ENCODE measurements at places on chromosomes 6 and 20. TPM values are rescaled to one million over a fixed set of nuclear protein-coding genes. Genes with fewer than 3 reads are reported as not detected.

- DNase-seq: no peak
- H3K4me1 ChIP-seq: peaks cover under 1% of the 10 kb centered on the region
- no peak overlapping the region for H3K4me3 ChIP-seq
- no peaks in the 10 kb centered on the region for H3K27me3 ChIP-seq
- no peak overlapping the region for H3K27ac ChIP-seq
Observed at GRCh38 chr6:151431337-151431736, 20.6 kb downstream of the RMND1 start.

DNA sequence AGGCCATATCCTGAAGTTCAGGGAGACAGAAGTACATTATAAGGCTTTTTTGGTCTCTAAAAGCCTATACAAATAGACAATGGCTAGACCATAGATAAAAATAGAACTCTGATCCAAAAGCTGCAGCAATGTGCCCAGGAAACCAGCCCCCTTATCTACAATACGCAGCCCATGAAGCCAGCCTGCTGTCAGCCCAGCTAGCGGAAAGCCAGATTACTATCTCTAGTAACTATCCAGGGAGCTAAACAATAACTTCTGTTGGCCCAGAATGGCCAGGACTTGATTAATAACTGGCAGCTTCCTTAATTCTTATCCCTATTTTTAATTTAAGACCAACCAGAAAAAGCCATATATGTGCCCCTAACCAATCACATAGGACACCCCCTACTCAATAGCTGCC is 160.4 kb upstream of the SMLR1 start:
- no peak overlapping the region for H3K27ac ChIP-seq
- no peak for DNase-seq
- H3K27me3 ChIP-seq: no peaks in the 10 kb centered on the region
- H3K4me1 ChIP-seq: no peaks in the 10 kb centered on the region
- H3K4me3 ChIP-seq: no peak overlapping the region

- H3K4me1 ChIP-seq: no peaks in the 10 kb centered on the region
- H3K27me3 ChIP-seq: no peaks in the 10 kb centered on the region
- H3K4me3 ChIP-seq: no peak overlapping the region
Observed at GRCh38 chr6:169370666-169371343, 117.2 kb upstream of the THBS2 start.

The ID4 gene
- total RNA-seq: 0.46 TPM

GRCh38 chr6:139881728-139882211 is 507.3 kb upstream of the CITED2 start:
- no peaks in the 10 kb centered on the region for H3K36me3 ChIP-seq
- H3K27ac ChIP-seq: no peak overlapping the region
- DNase-seq: no peak
- H3K4me3 ChIP-seq: no peak overlapping the region
- no peaks in the 10 kb centered on the region for H3K4me1 ChIP-seq

- peaks cover 7% of the 10 kb centered on the region for H3K36me3 ChIP-seq
- H3K27ac ChIP-seq: no peak overlapping the region
- H3K4me3 ChIP-seq: no peak overlapping the region
- H3K4me1 ChIP-seq: no peaks in the 10 kb centered on the region
Observed at GRCh38 chr6:35081426-35081851, 59.7 kb downstream of the TCP11 start.

The MRPL18 gene
- total RNA-seq: 48.6 TPM

- H3K27me3 ChIP-seq: no peaks in the 10 kb centered on the region
- H3K4me3 ChIP-seq: peak overlapping the region; percentile 83
- H3K4me1 ChIP-seq: no peaks in the 10 kb centered on the region
- H3K36me3 ChIP-seq: no peaks in the 10 kb centered on the region
- peak overlapping the region; percentile 92 for H3K27ac ChIP-seq
- DNase-seq: peak; percentile 77
Observed at GRCh38 chr6:118894425-118895260, 691 bp downstream of the ASF1A start.

DNA sequence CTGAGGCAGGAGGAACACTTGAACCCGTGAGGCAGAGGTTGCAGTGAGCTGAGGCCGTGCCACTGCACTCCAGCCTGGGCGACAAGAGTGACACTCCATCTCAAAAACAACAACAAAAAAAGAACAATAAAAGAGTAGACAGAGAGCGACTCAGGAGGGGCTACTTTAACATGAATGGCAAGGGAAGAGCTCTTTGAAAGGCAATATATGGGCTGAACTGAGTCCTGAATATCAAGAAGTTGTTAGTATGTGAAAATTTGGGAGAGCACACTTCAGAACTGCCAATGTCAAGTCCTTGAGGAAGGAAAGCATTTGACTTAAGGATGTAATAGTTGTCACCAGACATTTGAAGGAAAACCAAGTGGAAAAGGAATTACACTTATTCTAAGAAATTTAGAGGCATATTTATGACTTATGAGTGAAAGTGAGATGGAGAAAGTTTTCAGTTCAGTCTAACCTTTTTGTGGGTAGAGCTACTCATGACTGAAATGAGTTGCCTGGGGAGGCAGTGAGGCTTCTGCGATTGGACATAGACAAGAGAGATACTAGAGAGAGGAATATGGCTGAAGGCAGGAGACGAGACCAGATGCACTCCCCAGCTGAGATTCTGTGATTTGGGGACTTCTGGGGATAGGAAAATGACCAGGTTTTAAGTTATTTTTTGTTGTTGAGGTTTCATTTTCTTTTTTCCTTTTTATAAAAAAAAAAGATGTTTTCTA is 48.6 kb upstream of the SLC16A10 start:
- DNase-seq: no peak
- no peak overlapping the region for H3K27ac ChIP-seq
- H3K27me3 ChIP-seq: no peaks in the 10 kb centered on the region
- no peaks in the 10 kb centered on the region for H3K4me1 ChIP-seq

The FBXO30 gene
- total RNA-seq: 2.9 TPM

The XKR7 gene
- total RNA-seq: not detected

Data from right lobe of liver (tissue), 6 donors.